ENCODE measurements at places on chromosomes 5 and 9.

- no peak for DNase-seq
Observed at GRCh38 chr9:89138463-89139390, 39.9 kb downstream of the SHC3 start.

GRCh38 chr5:97751540-97751939, 568.5 kb upstream of the RIOK2 start:
- no peak for DNase-seq

DNA sequence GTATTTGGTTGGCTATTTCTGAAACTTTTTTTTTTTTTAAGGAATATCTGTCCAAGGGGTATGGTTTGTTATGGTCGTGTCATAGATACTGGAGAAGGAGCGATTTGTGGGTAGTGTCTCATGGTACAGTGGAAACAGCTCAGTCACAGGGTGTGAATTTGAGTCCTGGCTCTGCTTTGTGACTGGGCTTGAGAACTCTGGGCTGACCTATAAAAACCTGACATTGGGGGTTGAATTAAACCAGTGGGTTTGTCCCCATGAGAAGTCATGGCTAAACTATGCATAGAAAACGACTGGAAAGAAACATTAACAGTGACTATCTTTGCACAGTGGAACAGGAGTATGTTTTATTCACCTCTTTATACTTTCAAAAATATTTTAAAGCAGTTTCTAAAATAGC, 54.7 kb downstream of the MACROH2A1 start:
- no peak for DNase-seq

GRCh38 chr9:108258640-108259039, 597.1 kb downstream of the ACTL7B start:
- DNase-seq = no peak

DNA sequence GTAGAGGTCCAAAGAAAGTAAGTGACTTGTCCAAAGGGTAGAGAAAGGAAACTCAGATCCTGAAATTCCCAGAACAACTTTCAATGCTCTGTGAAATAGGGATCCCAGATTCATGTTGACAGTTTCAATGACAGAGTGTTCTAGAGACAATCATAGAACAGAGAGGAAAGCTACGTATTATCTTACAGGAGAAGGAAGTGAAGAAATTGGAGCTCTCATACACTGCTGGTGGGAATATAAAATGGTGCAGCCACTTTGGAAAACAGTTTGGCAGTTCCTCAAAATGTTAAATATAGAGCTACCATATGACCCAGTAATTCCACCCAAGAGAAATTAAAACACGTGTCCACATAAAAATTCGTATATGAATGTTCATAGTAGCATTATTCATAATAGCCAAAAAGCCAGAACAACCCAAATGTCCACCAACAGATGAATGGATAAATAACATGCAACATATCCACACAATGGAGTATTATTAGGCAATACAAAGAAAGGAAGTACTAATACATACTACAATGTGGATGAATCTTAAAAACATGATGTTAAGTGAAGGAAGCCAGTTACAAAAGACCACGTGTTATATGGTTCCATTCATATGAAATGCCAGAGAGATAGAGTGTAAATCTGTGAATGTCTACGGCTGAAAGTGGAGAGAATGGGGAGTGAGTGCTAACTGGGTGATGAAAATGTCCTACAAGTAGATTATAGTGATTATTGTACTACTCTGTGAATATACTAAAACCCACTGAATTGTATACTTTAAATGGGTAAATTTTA, 197.1 kb downstream of the NTRK2 start:
- no peak for DNase-seq

DNA sequence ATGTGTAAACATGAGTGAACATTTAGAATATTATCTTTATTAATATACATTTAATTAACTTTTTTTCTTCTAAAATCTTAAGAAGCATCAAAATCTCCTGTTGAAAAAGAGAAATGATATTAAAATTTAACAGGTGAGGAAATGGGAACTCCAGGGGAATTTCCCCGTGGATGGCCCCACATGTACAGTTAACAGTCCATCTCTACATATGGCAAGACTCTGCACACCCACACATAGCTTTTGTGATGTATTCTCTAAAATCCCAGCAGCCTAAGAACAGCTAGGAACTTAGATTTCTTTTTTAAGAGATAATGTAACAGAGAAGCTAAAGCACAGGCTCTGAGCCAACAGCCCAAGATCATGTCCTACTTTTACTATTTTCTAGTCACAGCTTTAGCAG, 556.3 kb upstream of the RGMB start:
- no peak for DNase-seq

DNA sequence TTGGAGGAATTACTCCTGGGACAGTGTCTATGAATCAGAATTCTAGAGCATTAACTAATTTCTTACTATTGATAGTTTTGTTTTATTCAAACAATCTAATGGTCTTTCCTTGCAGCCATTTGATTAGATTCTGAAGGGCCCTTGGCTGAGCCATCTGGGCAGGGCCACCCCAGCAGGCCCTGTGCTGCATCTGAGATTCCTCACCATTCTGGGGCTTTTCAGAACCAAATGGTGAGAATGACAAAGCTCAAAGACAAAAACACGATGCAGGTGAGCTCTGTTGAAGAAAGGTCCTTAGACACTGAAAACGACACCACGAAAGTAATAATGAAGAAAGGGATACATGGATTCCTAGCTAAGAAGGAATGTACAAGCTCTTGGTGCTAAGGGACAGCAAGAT, 321.0 kb upstream of the IRX4 start:
- no peak for DNase-seq

- no peak for DNase-seq
Observed at GRCh38 chr5:111935835-111936234, 178.8 kb upstream of the NREP start.

- no peak for DNase-seq
Observed at GRCh38 chr9:110815361-110815760, 146.8 kb downstream of the MUSK start.

GRCh38 chr9:81871695-81872094, 56.5 kb upstream of the SPATA31D4 start:
- no peak for DNase-seq

DNA sequence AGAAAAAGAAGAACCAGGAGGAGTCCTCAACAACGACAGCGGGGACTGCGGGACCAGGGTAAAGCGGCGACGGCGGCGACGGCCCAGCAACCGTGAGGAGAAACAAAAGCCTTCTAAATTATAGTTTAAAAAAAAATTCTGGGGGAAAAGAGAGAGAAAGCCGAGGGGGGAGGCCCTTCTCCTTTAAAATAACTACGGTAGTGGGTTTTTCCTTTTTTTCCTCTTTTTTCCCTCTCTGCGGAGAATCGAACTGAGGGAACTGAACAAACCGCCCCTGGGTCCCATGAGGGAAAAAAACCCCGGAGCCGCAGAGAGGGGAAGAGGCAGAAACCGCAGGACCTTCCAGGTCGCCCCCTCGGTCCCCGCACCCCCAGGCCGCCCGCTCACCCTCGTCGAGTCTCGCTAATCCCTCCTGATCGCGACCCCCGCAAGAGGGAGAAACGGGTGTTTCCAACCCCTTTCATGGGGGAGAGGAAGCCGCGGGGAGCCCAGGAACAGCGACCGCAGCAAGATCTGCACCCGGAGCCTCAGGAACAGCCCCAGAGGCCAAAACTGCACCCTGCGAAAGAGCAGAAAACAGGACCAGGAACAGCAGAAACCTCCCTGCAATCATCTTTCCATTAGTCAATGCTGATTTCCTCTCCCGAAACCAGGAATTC, 453 bp downstream of the CPEB4 start:
- no peak for DNase-seq

- DNase-seq = no peak
Observed at GRCh38 chr5:168552146-168552545, 23.0 kb downstream of the FBLL1 start.

GRCh38 chr5:5738797-5739489, 316.5 kb downstream of the ICE1 start:
- DNase-seq = no peak

DNA sequence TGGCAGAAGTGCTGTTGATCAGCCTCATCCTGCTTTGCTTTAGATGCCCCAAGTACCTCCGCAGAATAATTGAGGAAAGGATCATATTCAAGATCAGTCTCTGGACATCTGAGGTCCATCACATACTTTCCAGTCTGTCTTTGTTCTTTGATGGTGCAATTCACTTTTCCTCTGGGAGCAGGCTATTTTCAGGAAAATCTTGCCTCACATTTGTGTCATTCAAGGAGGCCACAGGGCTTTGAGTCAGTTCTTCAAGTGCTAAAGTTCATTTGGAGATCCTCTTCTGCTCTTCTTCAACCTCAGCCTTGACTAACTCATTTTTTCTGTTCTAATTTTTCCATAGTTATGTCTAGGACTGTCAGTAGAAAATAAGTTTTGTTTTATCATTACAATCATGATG, 18.6 kb downstream of the EQTN start:
- no peak for DNase-seq

- DNase-seq = no peak
Observed at GRCh38 chr5:16931334-16932110, 4.6 kb downstream of the MYO10 start.

DNA sequence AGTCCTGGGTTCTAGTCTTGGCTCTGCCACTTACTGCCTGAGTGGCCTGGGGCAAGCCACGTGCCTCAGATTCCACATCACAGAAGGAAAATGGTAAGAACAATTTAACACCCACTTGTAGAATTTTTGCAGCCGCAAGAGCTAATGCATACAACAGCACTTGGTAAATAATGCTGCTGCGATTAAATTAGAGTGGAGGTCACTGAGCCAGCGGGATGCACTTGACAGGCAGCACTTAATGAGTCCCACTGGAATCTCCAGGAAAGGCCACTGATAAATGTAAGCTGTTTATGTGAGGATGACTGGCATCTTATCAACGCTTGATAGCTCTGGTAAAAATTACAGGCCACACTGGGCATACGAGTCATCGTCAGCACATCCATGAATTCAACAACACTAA, 59.4 kb upstream of the UBTD2 start:
- no peak for DNase-seq

GRCh38 chr9:3848445-3849114, 322.8 kb upstream of the RFX3 start:
- no peak for DNase-seq

- DNase-seq = no peak
Observed at GRCh38 chr5:142939884-142940283, 169.7 kb downstream of the ARHGAP26 start.

- DNase-seq = no peak
Observed at GRCh38 chr5:32598997-32599549, 13.7 kb downstream of the SUB1 start.

DNA sequence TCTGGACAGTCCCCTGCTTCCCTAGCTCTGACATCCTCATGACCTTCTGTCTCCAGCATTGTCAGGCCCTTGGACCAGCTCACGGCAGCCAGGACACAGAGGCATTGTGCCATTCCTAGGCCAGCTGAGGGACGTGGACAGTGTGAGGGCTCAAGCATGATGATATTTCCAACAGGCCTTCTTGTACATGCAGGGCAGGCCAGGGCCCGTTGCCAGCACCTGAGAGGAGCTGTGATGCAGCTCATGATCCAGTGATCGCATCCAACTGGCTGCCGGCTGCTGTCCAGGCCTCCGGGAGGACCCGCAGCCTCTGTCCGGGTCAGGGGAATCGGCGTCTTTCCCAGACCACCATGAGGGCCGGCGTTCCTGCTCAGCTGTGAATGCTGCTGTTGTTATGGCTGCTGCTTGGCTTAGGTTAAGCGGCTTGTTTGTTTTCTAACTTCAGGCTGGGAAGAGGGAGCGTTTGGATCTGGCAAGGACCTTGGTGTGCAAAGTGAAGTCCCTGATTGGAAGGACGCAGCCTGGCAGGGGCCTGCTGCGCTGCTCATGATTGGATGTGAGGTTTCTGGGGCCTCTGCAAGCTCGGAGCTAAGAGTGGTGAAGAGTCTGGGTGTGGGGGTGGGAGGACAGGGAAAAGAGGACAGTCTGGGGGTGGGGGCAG, 53.8 kb downstream of the PDZD2 start:
- no peak for DNase-seq

GRCh38 chr5:87195104-87195591, 72.5 kb upstream of the RASA1 start:
- DNase-seq = no peak

- DNase-seq = no peak
Observed at GRCh38 chr5:102807878-102808502, 52.9 kb downstream of the PAM start.

DNA sequence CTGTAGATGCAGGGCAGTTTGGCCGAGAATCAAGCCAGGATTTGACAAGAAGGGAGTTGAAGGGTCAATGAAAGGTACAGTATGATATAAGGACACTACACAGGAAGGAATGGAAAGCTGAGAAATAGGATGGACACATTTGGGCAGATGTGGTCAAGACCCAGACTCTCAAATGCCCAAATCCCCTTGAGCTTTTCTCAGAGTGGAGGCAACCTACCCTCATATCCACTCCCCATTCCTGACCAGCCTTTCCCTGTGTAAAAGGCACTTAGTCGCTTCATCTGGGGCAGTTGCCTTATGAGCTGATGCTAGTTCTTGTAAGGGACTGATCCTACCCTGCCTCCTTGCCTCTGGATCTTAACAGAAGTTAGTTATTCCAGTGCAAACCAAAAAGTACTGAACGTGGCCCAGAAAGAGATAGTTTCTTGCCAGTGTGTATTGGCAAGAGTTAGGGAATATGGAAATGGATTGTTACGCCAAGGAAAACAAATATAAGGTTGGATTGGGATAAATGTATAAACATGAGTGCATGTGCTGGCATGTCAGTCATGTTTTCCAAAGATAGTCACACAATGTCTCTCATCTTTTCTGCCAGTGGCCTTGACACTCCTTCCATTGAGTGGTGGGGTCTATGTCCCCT, 4.1 kb upstream of the MCCC2 start:
- no peak for DNase-seq

- no peak for DNase-seq
Observed at GRCh38 chr5:135211791-135212190, 177.8 kb upstream of the PITX1 start.

DNA sequence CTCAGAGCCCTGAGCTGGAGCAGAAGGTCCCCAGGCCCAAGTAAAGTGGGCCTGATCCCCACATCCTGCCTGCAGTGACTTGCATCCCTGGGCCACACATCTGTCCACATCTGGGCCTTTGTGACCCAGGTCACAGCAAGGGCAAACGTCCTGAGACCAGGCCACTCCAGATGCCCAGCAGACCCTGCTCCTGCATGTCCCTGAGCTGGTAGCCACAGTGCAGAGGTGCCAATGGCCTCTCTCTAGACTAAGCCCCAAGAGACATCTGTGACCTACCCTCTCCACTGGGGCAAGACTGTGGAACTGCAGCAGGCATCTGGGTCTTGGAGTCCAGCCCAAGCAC, 2.5 kb downstream of the FLT4 start:
- no peak for DNase-seq

DNA sequence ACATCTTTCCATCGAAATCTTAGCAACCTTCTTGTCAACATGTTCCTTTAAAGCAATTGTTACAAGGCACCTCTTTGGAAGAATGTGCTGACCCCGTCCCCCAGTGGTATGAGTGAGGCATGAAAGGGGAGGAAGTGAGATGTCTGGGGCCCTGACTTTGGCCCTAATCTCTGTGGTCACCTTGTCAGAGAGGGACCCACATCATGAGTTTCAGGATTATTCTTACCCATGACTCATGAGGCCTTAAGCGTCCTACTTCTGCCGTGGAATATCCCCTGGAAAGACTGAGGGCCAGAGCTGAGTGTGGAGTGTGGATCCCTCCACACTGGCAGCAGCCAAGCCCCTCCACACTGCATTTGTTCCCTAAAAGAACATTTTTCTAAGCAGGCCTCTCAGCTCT, 81.2 kb downstream of the FSTL4 start:
- DNase-seq = no peak

- no peak for DNase-seq
Observed at GRCh38 chr5:74903165-74903787, 37.1 kb upstream of the FAM169A start.
